NAMALWA (cell line): ENCODE measurements at places on chromosomes 2 and 18.
A peak's percentile ranks its signal among the peaks of the same experiment; 100 is the strongest.

DNA sequence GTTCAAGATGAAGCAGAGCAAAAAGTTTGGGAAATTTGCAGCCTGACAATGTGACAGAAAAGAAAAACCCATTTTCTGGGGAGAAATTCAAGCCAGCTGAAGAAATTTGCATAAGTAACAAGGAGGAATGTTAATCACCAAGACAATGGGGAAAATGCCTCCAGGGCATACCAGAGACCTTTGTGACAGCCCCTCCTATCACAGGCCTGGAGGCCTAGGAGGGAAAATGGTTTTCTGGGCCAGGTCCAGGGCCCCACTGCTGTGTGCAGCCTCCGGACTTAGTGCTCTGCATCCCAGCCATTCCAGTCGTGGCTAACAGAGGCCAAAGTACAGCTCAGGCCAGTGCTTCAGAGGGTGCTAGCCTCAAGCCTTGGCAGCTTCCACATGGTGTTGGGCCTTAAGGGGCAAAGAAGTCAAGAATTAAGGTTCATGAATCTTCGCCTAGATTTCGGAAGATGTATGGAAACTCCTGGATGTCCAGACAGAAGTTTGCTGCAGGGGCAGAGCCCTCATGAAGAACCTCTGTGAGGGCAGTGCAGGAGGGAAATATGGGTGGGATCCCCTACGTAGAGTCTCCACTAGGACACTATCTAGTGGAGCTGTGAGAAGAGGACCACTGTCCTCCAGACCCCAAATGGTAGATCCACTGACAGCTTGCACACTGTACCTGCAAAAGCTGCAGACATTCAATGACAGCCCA, 314.1 kb upstream of the TRIB2 start:
- no peak for DNase-seq

- DNase-seq = no peak
These were observed 3.8 kb downstream of the HNRNPLL start for GRCh38 chr2:38598991-38599295.

- peak; percentile 86 for DNase-seq
These were observed 69.4 kb upstream of the REV1 start for GRCh38 chr2:99559075-99559662.

DNA sequence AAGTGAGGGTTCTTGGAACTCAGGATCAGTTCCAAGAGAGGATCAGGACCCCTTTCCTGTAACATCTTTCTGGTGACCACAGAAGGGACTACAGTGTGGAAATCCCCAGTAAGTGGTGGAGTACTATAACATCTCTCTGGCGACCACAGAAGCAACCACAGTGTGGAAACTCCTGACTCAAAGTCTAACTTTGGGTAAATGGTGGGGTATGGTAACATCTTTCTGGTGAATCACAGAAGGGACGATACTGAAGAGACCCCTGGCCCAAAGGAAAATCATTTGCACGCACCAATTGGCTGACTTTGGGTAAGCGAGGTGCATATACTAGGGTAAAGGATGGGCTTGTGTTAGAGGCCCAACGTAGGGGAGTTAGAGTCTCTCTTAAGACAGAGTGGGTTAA, 56.3 kb upstream of the GULP1 start:
- no peak for DNase-seq

GRCh38 chr2:222523783-222524544, 99.6 kb downstream of the SGPP2 start:
- no peak for DNase-seq

- peak; percentile 53 for DNase-seq
These were observed 4.8 kb downstream of the MEX3C start for GRCh38 chr18:51192696-51193095.

DNA sequence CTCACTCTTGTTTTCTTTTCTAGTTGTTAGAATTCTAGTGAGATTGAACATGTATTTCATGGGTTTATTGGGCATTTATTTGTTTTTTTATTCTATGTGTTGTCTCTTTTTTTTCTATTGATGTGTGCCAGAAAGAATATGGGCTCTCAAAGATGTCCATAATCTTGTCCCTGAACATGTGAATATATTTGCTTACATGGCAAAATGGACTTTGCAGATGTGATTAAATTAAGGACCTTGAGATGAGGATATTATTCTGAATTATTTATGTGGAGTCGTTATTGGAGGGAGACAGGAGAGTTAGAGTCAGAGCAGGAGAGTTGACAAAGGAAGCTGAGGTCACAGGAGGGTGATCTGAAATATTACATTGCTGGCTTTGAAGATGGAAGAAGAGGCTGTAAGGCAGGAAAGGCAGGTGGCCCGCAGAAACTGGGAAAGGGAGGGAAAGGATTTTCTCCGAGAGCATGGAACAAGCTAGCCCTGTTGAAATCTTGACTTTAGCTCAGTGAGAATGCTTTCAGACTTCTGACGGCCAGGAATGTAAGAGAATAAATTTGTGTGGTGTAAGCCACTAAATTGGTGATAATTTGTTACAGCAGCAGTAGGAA, 82.8 kb downstream of the NABP1 start:
- no peak for DNase-seq

GRCh38 chr2:235803028-235803427, 309.2 kb downstream of the AGAP1 start:
- no peak for DNase-seq

GRCh38 chr18:48944634-48945033, 6.1 kb downstream of the SMAD7 start:
- no peak for DNase-seq

DNA sequence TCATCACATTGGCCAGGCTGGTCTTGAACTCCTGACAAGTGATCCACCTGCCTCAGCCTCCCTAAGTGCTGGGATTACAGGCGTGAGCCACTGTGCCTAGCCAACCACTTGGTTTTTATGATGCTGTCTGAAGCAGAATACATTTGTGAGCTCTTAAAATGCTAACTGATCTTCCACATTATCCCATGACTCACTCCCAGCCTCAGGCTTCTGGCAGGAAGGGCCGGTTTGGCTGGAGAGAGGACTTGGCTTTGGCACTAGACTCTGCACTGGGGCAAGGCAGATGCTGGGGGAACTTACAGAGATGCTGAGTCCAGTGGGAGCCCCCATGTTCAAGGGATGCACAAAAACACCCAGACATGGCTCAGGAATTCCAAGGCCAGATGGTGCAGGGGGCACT, 40.5 kb upstream of the SH3BP4 start:
- no peak for DNase-seq

DNA sequence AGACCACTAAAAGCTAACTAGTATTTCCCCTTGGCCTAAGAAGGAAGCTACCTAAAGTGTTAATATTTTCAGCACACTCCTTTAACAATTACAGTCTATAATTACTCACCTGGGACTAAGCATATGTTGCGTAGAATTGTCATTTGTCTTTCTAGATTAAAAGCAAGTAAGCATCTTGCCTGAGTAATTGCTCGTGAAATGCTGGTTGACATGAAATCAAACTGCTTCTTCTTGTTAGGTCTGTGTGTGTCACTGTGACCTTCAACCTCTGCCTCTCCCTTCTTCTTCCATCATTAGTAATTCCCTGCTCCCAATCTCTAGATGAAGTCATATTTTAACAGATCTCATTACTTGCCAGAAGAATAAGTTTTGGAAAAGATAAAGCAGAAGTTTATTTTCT, 212.2 kb downstream of the XIRP2 start:
- no peak for DNase-seq

- DNase-seq = no peak
These were observed 480.1 kb downstream of the NRXN1 start for GRCh38 chr2:50551868-50552267.

DNA sequence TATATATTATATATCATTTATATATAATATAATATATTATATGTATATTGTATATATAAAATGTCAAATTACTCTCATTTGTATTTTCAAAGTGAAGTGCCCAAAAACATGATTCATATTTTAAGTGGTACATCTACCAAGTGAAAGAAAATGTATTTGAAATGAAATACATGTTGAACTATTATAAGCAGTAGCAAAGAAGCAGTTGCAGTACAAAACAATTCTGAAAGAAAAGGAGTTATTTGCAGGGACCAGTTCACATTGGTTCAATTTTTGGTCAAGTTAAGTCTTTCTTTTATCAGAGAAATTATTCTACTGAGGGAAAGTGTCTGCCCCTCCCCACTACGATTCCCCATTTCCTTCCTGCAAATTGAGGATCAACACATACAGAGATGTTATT, 51.9 kb downstream of the APLF start:
- no peak for DNase-seq

GRCh38 chr2:67851016-67851415, 211.8 kb downstream of the C1D start:
- no peak for DNase-seq

GRCh38 chr18:11412811-11413210, 196.6 kb upstream of the SLC35G4 start:
- no peak for DNase-seq

DNA sequence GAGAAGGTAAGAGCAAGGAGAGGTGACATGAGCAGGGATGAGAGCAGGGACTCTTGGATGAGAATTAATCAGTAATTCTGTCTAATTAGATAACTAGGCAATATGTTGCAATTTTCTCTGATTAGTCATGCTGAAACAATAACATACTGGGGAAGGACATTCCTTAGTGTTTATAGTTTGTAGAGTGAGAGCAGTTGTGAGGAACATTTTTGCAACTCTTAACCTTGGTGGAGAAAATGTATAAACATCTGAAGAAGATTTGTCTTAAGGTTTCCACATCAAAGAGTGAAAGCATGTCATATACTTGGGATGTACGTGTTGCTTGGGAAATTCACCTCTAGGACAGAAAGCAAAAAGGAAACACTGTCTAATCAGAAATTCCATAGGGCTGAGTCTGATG, 955.4 kb upstream of the FANCL start:
- DNase-seq = no peak

DNA sequence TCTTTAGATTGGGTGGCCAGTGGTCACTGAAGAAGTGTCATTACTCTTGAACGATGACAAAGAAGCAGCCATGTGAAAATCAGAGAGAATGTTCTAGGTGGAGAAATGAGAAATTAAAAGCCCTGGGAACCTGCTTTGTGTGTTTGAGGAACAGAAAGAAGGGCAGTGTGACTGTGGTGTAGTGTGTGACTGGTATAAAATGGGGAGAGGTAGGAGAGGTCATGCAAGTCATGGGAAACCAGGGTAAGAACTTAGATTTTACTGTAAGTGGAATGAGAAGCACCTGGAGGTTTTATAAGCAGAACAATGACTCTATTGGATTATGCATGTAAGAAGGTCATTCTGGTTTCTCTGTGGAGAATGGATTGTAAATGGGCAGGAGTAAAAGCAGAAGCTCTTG, 12.2 kb downstream of the ICOS start:
- DNase-seq = no peak

GRCh38 chr2:82752396-82752795, 1706.7 kb downstream of the SUCLG1 start:
- no peak for DNase-seq

GRCh38 chr18:28768791-28769768, 592.1 kb upstream of the CDH2 start:
- no peak for DNase-seq

DNA sequence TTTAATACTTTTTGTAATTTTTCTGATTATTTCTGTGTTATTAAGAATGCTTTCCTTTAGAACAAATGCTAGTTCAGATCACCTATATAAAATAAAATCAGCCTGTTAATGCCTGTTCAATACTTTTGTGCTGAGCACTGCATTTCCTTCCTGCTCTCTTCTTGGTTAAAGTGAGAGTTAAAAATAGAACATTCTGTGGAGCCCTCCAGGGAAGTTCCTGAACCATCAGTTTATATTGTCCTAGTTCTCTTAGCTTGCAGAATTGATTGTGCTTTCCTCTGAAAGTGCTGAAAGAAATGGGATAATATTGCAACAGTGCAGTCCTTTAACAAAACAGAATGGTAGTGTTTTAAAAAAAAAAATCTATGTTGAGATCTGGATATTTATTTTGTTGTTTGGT, 74.6 kb upstream of the UBXN4 start:
- no peak for DNase-seq

DNA sequence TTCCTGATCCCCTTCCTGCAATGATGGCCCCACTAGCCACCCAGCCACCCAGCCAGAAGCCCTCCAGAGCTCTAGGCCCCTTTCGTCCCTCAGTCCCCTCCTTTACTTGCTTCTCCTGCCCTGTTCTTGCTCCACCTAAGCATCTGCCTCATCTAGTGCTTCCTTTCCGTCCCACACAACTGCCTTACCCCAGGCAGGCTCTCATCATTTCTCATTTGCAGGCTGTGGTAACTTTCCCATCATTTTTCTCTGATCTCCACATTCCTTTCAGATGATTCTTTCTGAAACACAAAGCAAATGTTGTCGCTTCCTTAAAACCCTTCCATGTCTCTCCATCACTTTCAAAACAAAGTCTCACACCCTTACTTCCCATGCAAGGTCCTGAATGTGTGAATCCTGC, 459.8 kb downstream of the METTL4 start:
- no peak for DNase-seq

- no peak for DNase-seq
These were observed 46.1 kb upstream of the GRHL1 start for GRCh38 chr2:9905413-9905812.

GRCh38 chr2:121400201-121400600, 115.2 kb upstream of the TFCP2L1 start:
- DNase-seq = no peak

- peak; percentile 28 for DNase-seq
These were observed 3.9 kb downstream of the MAP3K19 start for GRCh38 chr2:135043345-135043744.

DNA sequence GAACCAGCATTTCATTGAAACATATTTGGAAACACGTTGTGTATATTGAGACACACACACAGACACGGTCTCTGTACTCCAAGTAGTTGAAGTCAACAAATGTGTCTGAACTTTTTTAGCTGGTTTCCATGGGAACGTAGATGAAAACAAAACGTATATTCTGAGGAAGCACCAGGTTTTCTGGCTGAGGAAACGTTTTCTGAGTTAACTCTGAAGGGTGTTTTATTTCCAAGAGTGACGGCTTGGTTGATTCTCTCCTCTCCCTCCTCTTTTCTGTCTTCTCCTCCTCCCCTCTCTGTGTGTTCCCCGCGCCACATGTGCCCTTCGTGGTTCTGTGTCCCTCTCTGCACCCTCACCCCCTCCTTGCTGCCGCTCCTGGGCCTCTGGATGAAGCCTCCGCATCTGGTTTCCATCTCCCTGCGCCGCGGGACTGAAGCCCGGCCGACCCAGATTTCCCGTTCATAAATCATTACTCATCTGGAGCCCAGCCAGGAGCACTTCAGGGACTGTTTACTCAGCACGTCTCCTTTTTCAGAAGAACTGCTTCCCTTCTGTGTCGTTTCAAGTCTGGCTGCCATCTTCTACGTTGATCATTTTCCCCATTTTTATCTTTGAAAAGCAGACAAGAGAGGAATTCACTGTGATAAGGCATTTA, 122.7 kb downstream of the COL6A3 start:
- DNase-seq = peak; percentile 19

- no peak for DNase-seq
These were observed 45.9 kb downstream of the IL1R2 start for GRCh38 chr2:102037681-102038080.
